ENCODE measurements at places on chromosomes 1 and 21.
A peak's percentile ranks its signal among the peaks of the same experiment; 100 is the strongest.

- DNase-seq, result no peak
Measured at GRCh38 chr1:58836408-58836807, 52.6 kb upstream of the JUN start.

DNA sequence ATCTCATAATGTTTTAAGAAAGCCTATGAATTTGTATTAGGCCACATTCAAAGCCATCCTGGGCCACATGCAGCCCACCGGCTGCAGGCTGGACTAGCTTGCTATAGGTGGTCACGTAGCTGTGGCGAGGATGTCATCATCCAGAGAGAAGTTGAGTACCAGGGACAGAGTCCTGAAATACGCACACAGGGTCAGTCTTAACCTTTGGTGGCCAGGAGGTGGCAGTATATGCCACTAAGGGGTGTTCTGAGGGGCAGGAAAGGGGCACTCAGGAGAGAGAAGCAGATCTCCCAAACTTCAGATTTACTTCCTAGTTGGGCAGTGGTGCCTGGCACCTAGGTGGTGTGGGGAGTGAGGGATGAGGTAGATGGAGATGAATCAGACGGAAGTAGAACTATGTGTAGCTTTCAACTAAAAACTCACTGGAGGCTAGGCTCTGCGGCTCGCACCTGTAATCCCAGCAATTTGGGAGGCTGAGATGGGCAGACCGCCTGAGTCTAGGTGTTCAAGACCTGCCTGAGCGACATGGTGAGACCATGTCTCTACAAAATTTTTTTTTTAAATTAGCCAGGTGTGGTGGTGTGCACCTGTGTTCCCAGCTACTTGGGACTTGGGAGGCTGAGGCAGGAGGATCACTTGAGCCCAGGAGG is 16.3 kb upstream of the CDK18 start:
- peak; percentile 69 for DNase-seq

DNA sequence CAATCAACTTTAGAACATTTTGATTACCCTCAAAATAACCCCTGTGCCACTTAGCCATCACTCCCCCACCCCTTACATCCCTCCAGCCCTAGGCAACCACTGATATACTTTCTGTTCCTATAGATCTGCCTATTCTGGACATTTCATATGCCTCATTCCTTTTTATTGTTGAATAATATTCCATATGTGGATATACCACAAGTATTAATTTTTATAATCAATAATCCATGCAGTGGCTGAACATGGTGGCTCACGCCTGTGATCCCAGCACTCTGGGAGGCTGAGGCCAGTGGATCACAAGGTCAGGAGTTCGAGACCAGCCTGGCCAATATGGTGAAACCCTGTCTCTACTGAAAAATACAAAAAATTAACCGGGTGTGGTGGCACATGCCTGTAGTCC is 20.1 kb upstream of the MED18 start:
- no peak for DNase-seq

DNA sequence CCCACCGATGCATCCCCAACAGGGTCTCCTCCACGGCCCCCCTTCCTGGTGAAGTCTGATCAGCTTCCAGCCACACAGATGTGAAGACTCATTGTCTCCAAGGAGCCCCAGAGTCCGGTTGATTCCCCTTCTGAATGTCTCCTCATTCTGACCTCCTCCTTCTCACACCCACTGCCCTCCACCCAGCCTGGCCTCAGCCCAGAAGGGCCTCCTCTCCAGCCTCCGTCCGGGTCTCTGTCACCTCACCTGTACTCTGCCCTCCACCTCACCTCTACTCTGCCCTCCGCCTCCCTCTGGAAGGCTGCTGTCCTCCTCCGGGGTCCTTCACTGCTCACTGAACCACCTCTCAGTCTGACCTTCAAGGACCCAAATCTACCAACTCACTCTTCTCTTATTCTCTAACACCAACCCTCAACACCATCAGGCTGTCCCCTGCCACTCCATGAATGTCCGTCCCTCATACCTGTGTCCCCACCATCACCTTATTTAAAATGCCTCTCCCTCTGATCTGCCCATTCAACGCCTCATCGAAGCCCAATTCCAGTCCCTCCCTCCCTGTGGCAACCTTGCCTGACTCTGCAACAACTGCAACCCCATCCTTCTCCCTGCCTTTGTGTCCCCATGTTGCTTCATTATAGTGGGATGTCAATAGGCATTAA is 201.2 kb downstream of the TOMM20 start:
- DNase-seq, result no peak

GRCh38 chr21:39269620-39270019 is 43.8 kb downstream of the BRWD1 start:
- DNase-seq, result no peak

DNA sequence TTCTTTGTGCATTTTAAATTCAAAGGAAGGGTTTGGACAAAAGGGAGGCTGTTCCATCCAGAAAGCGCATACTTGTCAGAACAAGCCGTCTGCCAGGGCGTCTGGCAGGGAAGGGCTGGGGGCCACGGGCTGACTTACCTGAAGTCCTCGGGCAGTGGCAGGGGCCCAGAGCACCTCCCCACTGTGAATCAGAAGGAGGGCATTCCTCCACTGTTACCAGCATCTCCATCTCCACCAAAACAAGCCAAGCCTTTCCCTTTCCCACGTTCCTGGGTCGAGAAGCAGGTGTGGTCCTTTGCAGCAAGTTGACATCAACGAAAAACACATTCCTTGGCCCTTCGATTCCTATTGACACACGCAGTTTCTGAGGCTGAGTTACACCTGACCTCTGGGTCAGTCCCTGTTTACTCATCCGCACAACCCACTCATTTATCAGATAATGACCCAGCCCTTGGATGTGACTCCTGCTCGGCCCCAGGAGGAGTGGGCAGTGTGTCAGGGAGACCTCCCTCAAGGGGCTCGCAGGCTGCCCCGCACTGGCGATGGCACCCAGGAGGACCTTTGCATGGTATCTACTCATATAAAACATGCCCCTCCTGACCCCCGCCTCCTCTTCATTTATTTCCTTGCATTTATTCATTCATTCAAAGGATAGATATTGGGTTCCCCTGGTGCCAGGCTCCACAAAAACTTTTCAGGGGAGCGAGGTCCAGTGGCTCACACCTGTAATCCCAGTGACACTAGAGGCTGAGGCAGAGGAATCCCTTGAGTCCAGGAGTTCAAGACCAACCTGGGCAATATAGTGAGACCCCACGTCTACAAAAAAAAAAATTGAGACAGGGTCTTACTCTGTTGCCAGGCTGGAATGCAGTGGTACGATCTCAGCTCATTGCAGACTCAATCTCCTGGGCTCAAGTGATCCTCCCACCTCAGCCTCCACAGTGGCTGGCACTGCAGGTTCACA is 60.2 kb downstream of the TOMM20 start:
- no peak for DNase-seq

DNA sequence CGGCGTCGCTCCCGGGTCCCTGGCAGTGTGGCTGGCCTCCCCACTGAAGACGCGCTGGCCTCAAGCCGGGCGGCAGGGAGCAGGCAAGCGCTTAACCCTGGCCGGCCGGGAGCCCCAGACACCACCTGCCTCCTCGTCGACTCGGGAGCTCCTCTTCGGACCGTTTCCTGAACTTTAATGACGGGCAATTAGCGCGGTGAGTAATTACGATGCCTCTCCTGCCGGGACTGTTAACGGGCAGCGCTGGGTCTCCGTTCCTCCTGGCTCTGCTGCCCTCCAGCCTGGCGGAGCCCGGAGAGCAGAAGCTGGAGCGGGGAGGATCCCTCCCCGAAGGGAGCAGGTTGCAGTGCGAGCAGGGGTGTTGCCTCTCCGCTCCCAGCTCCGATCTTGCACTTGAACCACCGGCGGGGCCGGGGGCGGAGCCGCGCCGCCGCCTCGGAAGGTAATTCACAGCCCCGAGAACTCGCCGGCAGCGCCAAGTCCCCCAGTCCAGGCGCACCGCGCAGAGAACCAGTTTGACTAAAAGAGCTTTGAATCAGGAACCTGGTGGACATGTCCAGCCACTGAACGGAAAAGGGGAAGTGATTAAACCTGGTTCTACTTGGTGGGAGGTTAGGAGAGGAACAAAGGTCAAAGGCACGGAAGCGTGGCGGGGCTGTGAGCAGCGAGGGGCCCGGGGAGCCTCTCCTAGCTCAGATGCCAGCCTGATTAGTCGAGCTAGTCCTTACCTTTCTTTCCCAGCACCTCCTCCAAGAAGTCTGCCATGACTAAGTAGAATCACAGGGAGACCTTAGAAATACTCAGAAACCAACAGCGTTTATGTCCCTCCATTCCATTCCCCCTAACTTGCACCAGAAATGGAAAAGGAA is 18.3 kb upstream of the PLEKHA6 start:
- no peak for DNase-seq

- DNase-seq, result peak; percentile 88
Measured at GRCh38 chr1:109931189-109931731, 20.6 kb downstream of the CSF1 start.

GRCh38 chr1:18796950-18797349 is 62.5 kb downstream of the TAS1R2 start:
- no peak for DNase-seq

GRCh38 chr1:110060034-110060661 is 10.3 kb downstream of the ALX3 start:
- no peak for DNase-seq

- DNase-seq, result no peak
Measured at GRCh38 chr1:74464037-74464436, 48.4 kb downstream of the LRRC53 start.

DNA sequence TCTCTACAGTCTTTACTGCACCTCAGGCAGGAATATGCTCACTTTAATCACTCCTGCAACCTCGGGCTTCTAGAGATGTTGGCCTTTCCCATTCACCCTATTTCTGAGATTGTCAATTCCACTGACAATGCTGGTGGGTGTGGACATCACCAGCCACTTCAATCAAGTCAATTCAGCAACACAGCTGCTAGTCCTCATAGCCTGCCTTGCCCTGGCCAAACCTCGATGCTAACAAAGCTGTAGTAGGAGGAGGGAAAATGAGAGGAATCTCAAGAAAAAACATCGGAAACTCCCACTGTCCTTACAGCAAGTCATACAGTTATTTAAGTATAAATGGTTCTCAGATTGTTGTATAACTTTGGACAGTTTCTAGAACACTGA is 155.0 kb downstream of the KCNH1 start:
- DNase-seq, result no peak

DNA sequence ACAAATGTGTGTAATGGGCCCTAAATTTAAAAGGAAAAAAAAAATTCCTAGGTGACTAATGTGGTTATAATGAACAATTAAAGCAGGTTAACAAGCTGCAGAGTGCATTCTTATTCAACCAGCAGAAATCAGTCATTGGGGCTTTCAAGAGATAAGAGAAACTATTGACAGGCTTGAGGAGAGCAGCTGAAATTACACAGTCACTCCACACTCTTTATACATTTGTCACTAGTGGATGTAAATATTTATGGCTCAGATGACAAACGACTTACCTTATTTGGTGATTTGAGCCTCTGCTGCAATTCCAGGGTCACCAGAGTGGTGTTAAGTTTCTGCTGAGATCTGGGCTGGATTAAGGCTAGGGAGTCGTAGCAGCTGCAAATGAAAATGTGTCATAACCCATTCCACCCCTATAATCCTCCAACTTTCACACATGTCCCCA is 896.3 kb downstream of the TTLL7 start:
- peak; percentile 74 for DNase-seq

DNA sequence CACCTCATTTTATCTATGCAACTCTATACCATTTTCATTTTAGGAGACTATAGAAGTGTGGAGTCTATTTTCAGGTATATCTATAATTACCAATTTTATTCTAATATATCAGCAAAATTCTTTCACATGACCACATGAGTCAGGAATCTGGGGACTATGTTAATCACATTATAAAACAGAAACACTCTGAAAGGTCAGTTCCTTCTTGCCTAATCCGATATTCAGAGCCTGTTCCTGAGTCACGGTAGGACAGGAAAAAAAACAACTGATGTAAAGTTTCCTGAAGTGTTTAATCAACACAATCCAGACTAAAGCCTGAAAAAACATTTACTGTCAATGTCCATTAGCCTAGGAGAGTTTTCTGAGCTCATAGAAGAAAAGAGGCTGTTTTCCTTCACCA is 1902.3 kb downstream of the NCAM2 start:
- peak; percentile 32 for DNase-seq

Measured in muscle of leg (tissue), 16 donors.